Stimulated activated CD4-positive, alpha-beta T cell treated with anti-CD3 and anti-CD28 coated beads, Interleukin-2, amount 100 ng/mL, for 48 hours (primary cell): ENCODE measurements at places on chromosomes 6 and 20.

DNA sequence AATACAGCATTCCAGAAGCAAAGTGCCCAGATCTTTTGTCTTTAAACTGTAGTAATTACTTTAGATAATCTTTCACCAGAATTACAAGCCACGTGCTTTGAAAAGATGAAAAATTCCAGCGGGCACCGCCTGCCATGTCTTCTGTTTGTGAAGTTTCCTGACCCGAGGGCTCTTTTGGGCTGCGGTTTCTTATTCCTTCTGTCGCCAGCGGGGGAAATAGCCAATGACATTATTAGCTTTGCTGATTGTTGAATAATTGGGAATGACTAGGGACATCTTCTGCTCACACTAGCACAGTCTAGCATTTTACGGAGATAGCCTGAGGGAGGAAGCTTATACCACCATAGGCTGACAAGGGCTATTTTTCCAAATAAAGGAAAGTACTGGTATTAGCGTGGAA, 124.7 kb downstream of the SAMD5 start:
- no peak for DNase-seq

GRCh38 chr6:40754461-40755045, 167.4 kb upstream of the LRFN2 start:
- no peak for DNase-seq

DNA sequence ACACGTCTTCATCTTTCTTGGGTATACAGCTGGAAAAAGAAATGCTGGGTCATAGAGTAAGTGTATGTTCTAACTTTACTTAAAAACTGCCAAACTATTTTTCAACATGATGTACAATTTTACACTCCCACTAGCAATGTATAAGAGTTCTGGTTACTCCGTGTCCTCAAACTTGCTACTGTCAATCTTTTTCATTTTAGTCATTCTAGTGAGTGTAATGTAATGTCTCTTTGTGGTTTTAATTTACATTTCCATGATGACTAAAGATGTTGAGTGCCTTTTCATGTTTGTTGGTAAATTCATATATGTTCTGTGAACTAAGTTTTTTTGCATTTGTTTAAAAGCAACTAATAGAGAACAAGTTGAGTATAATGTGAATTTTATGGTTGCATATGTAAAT, 43.9 kb downstream of the ATG5 start:
- no peak for DNase-seq

DNA sequence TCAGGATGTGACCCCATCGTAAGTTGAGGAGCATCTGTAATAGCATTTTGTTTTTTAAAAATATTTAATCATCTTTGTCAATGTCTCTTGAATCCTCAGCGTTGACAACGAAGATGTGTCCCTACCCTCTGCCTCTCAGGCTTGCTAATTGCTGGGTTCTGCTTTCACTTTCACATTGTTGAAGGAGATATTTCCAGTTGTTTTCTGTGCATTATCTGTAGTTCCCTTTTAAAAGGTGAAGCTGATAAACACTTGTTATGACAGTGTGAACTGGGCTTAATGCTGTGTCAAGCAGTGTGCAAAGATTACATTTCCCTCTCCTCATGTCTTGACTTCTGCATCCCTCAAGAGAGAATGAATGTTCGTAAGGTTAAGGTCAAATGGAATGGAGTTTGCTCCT, 54.9 kb downstream of the CSE1L start:
- DNase-seq: no peak

- DNase-seq: no peak
Observed at GRCh38 chr6:27924179-27924578, 12.0 kb upstream of the OR2B2 start.

- no peak for DNase-seq
Observed at GRCh38 chr6:168560126-168560525, 119.1 kb downstream of the SMOC2 start.

GRCh38 chr6:96073555-96073954, 57.8 kb downstream of the FUT9 start:
- DNase-seq: no peak

GRCh38 chr6:53151676-53152075, 3.0 kb upstream of the GCM1 start:
- DNase-seq: no peak

- DNase-seq: no peak
Observed at GRCh38 chr6:12029979-12030737, 18.0 kb downstream of the HIVEP1 start.

GRCh38 chr6:90319044-90319443, 22.4 kb upstream of the BACH2 start:
- DNase-seq: no peak
